Esophagus mucosa (tissue), 1 donor: ENCODE measurements at places on chromosomes 11 and 22. TPM values are rescaled to one million over a fixed set of nuclear protein-coding genes. Genes with fewer than 3 reads are reported as not detected.

GRCh38 chr22:46104170-46104880 is 46.0 kb upstream of the PPARA start:
- ATAC-seq, result no peak

DNA sequence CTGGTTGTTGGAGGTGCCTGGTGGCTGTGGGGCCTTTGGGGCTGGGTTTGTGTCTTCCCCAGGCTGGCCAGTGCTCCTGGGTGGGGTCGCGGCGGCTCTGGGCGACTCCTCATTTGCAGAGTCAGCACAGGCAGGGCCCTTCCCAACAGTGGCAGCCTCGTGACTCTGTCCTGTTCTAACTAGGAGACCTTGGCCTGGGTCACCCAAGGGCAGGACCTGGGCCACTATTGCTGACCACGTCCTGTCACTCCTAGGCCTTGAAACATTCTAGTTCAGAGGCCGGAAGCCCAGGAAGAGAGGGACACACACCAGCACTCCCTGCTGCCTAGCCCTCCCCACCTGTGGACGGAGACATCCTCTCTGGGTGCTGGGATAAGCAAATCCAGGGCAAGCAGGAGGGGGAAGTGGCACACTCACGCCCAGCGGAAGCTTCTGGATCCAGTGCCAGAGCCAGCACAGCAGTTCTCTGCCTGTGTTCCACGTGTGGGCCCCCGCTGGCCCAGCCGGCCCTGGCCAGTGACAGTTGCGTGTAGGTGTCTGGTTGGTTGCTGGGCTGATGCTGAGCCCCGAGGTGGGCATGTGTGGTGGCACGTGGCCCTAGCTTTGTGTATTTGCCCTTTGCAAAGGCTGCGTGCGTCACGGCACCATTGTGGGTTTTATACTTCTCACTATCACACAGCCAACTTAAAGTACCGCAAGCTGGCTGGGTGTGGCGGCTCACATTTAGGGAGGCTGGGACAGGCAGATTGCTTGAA is 4.3 kb upstream of the CHID1 start:
- ATAC-seq, result no peak

GRCh38 chr22:45125188-45125587 is 38.5 kb upstream of the NUP50 start:
- no peak for ATAC-seq

DNA sequence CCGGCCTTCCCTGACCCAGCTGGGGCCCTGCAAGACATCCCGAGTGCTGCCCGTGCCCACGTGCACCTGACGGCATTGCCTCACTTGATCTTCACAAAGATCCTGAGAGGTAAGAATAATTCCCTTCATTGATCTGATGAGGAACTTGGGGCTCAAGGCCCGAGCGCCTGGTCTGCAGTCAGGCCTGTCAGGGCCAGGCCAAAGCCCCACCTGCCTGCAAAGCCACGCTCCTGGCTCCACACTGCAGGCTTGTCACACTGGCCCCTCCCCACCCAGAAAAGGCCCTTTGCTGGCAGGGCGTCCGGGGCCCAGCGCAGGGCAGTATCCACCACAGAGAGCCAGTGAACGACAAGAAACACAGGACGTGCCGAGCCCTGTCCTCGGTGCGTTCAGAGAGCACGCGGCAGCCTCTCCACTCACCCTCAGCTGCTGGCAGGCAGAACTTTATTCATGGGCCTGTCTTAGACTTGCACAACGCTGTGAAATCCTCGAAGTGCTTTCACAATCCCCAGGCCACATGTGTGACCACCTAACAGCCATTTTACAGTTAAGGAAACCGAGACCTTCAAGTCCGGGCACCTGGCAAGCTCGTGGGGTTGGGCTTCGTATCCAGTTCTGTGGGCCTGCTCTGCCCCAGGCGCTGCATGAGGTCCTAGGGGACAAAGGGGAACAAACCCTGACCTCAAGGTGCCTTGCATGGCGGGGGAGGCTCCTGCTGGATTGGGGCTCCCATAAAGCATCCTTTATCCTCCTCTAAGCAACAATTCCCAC is 14.8 kb downstream of the KIAA0930 start:
- peak; percentile 82 for ATAC-seq

DNA sequence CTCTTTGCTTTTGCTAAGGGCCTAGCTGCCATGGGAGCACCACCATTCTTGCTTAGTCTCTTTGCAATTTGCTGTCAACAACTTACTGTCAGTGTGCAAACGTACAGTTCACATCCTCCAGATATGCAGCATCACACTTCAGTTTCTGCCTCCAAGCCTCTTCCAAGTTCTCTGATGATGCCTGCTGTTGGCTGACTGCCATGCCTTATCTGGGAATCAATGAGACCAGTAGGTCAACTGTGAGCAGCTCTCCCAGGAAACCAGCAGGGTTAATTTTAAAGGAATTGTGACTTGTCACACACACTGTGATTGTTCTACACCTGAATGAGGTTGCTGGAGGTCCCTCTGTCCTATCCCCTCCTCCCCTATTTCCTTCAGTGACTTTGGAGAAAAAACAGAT is 56.0 kb downstream of the COPB1 start:
- no peak for ATAC-seq

GRCh38 chr11:79078456-79078855 is 362.4 kb downstream of the TENM4 start:
- no peak for ATAC-seq

GRCh38 chr22:46113910-46114517 is 36.3 kb upstream of the PPARA start:
- ATAC-seq, result no peak

The INS gene
- total RNA-seq, result not detected

DNA sequence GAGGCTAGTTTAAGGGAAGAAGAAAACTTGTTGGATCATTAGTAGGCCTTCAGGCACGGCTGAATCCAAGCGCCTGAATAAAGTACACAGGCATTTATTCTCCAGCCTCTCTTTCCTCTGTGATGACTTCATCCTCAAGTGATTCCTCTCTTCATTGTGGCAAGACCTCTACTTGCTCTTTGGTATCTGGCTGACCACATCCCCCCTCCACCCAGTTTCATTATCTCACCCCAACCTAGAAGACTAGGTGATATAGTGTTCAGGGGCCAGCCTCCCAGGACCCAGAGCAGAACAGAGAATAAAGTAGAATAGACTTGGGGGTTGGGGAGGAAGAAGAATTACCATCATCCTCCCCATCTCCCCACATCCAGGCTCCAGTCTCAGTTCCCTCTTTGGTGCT is 189.3 kb downstream of the MIAT start:
- no peak for ATAC-seq

DNA sequence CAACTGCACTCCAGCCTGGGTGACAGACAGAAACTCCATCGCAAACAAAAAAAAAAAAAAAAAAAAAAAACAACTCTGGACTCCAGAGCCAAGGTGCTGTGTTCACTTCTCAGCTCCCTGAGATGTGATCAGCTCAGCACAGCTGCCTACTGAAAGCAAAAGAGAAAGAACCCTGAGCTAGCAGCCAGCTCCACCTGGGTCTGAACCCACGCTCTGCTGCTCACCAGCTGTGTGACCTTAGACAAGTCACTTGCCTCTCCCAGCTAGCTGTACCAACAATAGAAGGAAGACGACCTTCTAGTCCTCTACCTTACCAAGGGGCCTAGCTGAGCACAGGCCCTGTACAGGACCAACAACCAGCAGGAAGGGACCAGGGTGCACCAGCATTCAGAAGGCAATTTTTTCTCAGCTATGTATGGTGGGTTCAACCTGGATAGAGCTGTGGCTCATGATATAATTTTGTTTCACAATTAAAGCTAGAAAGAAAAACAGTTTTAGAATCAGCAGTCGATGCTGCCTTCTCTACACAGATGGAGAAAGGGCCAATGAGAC is 3.8 kb downstream of the DGCR2 start:
- no peak for ATAC-seq

The POU2F3 gene
- total RNA-seq, result 3.2 TPM

DNA sequence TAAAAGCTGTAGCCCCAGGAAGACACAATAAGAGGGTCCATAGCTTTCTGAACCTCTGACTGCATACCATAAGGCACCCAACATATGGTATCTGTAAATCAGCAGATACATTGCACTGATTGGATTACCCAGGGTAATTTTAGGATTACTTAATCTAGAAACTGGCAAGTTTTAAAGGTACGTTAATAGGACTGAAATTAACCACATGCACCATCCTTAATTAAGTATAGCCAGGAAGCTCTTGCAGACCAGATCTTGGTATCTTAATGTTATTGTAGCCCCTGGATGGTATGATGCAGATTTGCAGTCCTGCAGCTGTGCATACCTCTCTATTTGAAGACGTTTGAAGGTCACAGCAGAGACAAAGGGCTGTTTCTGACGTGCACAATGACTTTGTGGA is 72.8 kb downstream of the ARHGAP42 start:
- no peak for ATAC-seq

- no peak for ATAC-seq
Observed at GRCh38 chr11:91969486-91969885, 255.1 kb upstream of the FAT3 start.

DNA sequence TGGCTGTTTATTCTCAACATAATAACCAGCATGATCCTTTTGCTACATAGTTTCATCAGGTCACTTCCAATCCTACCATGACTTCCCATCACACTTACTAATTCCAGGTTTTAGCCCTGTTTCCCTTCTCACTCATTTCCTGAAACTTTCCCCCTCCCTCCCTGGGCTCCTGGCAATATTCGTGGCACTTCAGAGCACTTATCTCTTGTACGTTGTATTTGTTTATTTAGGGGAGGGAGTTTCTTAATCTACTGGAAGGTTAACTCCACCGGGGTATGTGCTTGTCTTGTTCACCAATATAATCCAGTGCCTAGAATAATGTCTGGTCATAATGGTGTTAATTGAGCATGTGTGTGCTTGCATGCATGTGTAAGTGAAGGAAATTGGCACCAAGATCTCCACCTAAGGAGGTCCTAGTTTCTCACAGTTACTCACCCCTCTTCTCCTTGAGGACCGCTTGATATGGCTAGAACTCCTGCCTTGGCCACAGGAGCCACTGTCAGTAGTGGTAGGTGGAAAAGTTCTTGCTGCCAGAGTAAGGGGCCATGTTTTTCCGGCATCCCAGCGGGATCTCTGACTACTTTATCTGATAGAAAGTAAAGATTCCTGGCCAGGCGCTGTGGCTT is 11.7 kb downstream of the EIF3L start:
- no peak for ATAC-seq

GRCh38 chr11:71342951-71343827 is 90.8 kb upstream of the SHANK2 start:
- ATAC-seq, result peak; percentile 37

The CABP7 gene
- total RNA-seq, result not detected
